ENCODE measurements at places on chromosomes 7 and 10.

GRCh38 chr7:99955247-99955646, 20.6 kb downstream of the AZGP1 start:
- no peak for DNase-seq

DNA sequence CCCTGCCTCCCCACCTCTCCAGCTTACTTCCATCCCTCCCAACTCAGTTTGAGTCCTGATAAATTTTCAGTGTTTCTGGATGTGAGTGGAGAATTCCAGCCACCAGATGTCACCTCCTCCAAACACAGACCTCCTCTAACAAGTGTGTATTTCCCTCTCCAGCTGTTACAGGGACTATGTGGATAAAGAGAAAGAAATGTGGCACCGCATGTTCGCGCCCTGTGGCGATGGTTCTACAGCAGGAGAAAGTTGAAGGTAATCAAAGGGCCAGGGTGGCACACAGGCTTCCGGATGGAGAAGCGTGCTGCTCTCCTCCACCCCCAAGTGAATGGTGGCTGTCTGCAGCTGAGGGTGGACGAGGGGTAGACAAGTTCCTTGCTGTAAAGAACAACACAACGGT, 14.7 kb downstream of the FKBP6 start:
- DNase-seq, result no peak

- DNase-seq, result no peak
Observed at GRCh38 chr7:28999895-29000716, 42.0 kb upstream of the TRIL start.

DNA sequence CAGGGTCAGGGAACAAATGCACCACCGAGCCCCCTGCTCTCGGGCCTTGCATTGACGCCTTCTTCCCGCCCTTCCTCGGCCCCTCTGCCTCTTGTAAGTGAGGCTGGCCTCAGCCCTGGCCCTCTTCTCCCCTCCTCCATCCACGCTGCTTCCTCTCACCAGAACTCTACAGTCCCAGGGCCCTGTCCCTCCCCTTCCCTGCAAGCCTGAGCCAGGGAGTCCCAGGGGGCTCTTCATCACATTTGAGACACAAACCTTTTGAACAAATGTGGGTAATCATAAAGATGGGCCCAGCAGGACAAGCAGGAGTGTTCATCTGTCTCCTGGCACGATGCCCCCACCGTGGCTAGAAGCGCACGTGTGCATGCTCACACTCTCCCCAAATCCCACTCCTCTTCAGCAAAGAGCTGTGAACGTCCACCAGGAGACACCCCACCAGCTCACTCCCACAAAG, 57.7 kb downstream of the SLIT1 start:
- DNase-seq, result no peak

DNA sequence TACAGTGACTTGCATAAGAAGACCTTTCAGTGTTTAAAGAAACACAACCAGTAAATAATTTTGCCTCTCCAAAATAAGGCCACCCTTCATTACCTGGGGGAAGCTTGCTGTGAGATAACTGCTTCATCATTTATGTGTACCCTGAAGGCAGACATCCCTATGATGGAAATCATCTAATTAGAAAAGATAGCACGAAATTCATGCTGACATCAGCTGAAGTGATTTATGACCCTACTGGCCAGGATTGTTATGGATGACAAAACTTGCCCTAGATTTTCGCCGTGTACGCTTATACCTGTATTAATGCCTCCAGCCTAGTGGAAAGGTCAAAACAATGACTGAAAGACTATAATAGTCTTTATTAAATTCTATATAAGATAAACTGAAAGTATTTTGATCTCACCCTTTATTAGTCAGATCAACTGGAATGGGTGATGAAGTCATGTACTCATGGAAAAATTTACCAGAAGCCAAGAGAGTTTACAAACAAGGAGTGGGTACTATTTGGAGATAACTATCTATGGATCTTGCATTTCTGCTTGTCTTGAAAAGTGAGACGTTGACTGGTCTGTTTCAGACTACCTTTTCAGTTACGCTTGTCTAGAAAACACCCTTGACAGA, 114.2 kb downstream of the PPP1R3A start:
- no peak for DNase-seq

- DNase-seq, result no peak
Observed at GRCh38 chr7:40551685-40552576, 417.1 kb downstream of the SUGCT start.

DNA sequence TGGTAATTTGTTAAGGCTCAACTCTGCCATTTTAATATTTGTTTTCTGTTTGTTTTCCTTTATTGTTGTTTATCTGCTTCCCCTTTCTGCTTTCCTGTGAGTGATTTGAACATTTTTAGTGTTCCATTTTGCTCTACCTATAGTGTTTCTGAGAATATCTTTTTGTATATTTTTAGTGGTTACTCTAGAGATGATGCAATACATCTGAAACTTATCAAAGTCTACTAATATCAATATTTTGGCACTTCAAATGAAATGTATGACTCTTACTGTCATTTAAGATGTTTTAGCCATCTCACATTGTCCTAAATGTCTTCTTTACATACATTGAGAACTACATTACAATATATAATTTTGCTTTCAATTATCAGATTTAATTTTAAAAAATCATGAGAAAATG, 98.9 kb downstream of the PLXDC2 start:
- no peak for DNase-seq

- DNase-seq, result no peak
Observed at GRCh38 chr7:53001221-53001620, 34.2 kb upstream of the POM121L12 start.
